ENCODE measurements at places on chromosomes 5 and 9. TPM values are rescaled to one million over a fixed set of nuclear protein-coding genes. Genes with fewer than 3 reads are reported as not detected.

DNA sequence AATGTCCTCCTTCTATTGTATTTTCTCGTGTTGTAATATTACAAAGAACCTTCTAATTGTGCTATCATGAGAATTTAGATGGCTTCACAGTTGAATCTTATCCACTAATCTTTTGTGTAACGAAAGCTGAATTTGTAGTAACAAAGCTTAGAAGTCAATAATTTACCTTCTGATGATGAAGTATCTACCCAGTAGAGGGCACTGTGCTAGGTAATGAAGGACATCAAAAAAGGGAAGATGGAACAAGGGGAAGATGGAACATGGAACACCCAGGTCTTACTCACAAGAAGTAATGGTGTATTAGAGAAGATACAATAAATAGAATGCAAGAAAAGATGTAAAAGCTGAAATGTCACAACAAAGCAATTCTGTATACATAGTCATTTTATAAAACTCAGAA is 131.0 kb upstream of the CCNG1 start:
- no peaks in the 10 kb centered on the region for H3K27me3 ChIP-seq
- H3K4me3 ChIP-seq: no peak overlapping the region
- no peaks in the 10 kb centered on the region for H3K36me3 ChIP-seq

GRCh38 chr9:4507306-4508130 is 17.2 kb downstream of the SLC1A1 start:
- peaks cover 3% of the 10 kb centered on the region for H3K36me3 ChIP-seq
- H3K27me3 ChIP-seq: no peaks in the 10 kb centered on the region
- DNase-seq: no peak

- H3K4me1 ChIP-seq: no peaks in the 10 kb centered on the region
- no peak for DNase-seq
- no peak overlapping the region for H3K4me3 ChIP-seq
- no peaks in the 10 kb centered on the region for H3K27me3 ChIP-seq
- H3K36me3 ChIP-seq: no peaks in the 10 kb centered on the region
Measured at GRCh38 chr5:168171901-168172759, 119.3 kb upstream of the WWC1 start.

- DNase-seq: no peak
- no peaks in the 10 kb centered on the region for H3K36me3 ChIP-seq
- no peaks in the 10 kb centered on the region for H3K27me3 ChIP-seq
- H3K4me3 ChIP-seq: no peak overlapping the region
- no peaks in the 10 kb centered on the region for H3K4me1 ChIP-seq
Measured at GRCh38 chr5:93154535-93154934, 426.5 kb downstream of the NR2F1-AS1 start.

GRCh38 chr5:37696190-37697021 is 143.4 kb downstream of the GDNF start:
- no peaks in the 10 kb centered on the region for H3K36me3 ChIP-seq
- no peak for DNase-seq
- H3K4me3 ChIP-seq: no peak overlapping the region
- no peaks in the 10 kb centered on the region for H3K27me3 ChIP-seq
- H3K4me1 ChIP-seq: no peaks in the 10 kb centered on the region
- H3K27ac ChIP-seq: no peak overlapping the region

- no peak overlapping the region for H3K27ac ChIP-seq
- no peaks in the 10 kb centered on the region for H3K36me3 ChIP-seq
- H3K27me3 ChIP-seq: no peaks in the 10 kb centered on the region
Measured at GRCh38 chr5:170138273-170138672, 32.6 kb downstream of the FOXI1 start.

- no peaks in the 10 kb centered on the region for H3K36me3 ChIP-seq
- peak; percentile 52 for DNase-seq
- H3K27me3 ChIP-seq: no peaks in the 10 kb centered on the region
- no peak overlapping the region for H3K4me3 ChIP-seq
- H3K27ac ChIP-seq: peak overlapping the region; percentile 53
Measured at GRCh38 chr9:136170006-136170901, 34.7 kb downstream of the LHX3 start.

Gene NIPBL
- polyA plus RNA-seq: 37.5 TPM

DNA sequence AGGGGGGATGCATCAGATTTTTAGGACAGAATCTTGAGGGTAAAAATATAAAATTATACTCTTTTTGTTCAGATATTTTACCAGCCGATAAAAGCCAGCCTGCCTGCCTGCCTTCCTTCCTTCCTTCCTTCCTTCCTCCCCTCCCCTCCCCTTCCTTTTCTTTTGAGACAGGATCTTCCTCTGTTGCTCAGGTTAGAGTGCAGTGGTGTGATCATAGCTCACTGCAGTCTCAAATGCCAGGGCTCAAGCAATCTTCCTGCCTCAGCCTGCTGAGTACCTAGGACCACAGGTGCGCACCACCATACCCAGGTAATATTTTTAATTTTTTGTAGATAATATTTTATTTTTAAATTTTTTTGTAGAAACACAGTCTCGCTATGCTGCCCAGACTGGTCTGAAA is 330.0 kb downstream of the CCDC171 start:
- H3K4me1 ChIP-seq: no peaks in the 10 kb centered on the region
- H3K36me3 ChIP-seq: no peaks in the 10 kb centered on the region
- H3K27me3 ChIP-seq: no peaks in the 10 kb centered on the region
- no peak for DNase-seq

- no peaks in the 10 kb centered on the region for H3K4me1 ChIP-seq
- DNase-seq: no peak
- no peak overlapping the region for H3K27ac ChIP-seq
- H3K36me3 ChIP-seq: no peaks in the 10 kb centered on the region
- H3K27me3 ChIP-seq: no peaks in the 10 kb centered on the region
Measured at GRCh38 chr5:180128671-180129261, 57.2 kb upstream of the RNF130 start.

DNA sequence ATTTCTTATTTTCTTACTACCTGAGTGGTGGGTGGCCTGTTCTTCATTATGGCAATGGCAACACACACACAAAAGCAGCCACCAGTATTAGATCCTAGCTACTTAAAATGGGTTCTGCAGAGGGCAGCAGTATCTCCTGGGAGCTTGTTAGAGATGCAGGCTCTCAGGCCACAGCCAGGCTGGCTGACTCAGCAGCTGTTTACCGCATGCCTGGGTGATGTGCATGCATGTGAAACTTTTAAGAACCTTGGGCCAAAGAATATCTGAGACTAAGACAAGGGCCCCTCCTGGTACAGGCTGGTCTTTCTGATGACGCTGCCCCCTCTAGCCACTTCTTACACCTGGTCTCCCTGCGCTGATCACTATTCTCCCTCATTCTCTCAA is 399.0 kb downstream of the MED10 start:
- no peaks in the 10 kb centered on the region for H3K36me3 ChIP-seq
- H3K27ac ChIP-seq: no peak overlapping the region
- H3K4me1 ChIP-seq: no peaks in the 10 kb centered on the region
- no peak for DNase-seq
- H3K4me3 ChIP-seq: no peak overlapping the region
- H3K27me3 ChIP-seq: no peaks in the 10 kb centered on the region

Gene CAMK4
- polyA plus RNA-seq: 0.89 TPM

DNA sequence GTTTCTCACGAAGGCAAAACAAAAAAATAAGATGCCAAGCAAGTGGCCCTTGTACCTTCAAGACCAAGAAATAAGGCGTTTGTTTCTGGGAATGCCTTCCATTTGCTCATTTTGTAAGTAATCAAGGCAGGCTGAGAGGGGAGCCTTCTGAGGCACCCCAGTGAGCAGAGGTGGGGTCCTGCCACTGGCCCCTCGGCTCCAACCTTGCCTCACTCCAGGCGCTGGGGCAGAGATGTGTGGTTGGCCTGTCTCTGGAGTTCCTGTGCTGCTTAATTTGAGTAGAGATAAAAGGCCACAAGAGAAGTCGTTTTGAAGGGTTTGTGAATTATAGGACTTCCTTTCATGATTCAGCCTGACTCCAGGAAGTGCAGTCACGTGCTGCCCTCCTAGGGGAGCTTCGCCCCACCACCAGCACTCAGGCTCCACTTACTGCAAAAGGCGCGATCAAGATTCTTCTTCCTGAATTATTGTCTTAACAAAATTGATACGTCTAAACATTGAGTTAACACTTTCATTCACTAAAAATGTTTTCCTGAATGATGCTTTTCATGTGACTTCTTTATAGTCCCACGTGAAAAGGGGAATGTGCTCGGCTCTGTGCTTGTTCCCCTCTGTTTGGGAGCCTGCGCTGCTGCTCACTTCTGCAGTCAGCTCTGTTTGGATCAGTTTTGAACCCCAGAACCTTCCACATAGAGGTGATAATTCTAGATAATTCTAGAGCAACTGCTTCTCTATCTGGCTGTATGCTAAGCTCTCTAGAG is 13.7 kb downstream of the SYK start:
- no peak overlapping the region for H3K4me3 ChIP-seq
- H3K4me1 ChIP-seq: no peaks in the 10 kb centered on the region
- DNase-seq: no peak
- no peak overlapping the region for H3K27ac ChIP-seq
- H3K27me3 ChIP-seq: no peaks in the 10 kb centered on the region

DNA sequence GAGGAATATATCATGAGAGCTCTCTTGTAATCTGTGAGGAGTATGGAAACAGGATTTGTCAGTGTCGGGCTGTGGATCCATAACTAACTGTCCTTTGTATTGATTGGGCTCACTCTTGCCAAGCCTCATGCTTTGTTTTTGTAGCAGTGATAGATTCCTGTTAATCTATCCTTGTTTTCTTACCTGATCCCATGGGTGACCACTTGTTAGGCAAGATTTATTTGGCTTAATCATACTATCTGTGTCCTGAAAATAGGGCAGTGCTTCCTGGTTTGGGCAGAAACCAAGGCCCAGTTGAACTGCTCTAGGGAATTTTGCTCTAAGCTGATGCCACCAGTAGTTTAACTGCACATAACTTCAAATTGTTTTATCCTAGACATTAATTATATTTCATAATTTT is 6.1 kb downstream of the NDFIP1 start:
- no peaks in the 10 kb centered on the region for H3K36me3 ChIP-seq
- H3K27me3 ChIP-seq: no peaks in the 10 kb centered on the region

- H3K27ac ChIP-seq: no peak overlapping the region
- DNase-seq: no peak
- no peaks in the 10 kb centered on the region for H3K27me3 ChIP-seq
- H3K4me1 ChIP-seq: no peaks in the 10 kb centered on the region
- no peaks in the 10 kb centered on the region for H3K36me3 ChIP-seq
Measured at GRCh38 chr9:113143432-113144227, 7.2 kb upstream of the SLC31A2 start.

DNA sequence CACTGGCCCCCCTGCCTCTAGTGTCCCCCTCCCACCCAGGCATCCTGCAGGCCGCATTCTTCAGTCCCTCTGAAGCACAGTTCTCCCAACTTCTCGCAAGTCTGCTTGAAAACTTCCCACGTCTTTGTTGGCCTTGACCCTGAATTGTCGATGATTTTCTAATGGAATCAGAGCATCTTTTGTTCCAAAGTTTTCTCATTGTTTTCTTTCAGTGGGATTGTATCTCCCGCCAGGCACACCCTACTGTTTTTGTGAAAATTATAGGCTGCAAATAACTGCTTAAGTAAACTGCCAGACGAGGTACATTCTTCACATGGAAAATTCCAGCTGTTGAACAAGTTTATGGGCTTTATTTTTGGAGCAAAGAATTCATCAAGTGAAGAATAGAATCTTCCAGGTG is 122.6 kb upstream of the SLC25A48 start:
- no peak for DNase-seq
- H3K36me3 ChIP-seq: no peaks in the 10 kb centered on the region
- H3K27me3 ChIP-seq: no peaks in the 10 kb centered on the region
- H3K4me1 ChIP-seq: peaks cover 2% of the 10 kb centered on the region
- H3K27ac ChIP-seq: no peak overlapping the region

Gene IL9
- polyA plus RNA-seq: not detected

DNA sequence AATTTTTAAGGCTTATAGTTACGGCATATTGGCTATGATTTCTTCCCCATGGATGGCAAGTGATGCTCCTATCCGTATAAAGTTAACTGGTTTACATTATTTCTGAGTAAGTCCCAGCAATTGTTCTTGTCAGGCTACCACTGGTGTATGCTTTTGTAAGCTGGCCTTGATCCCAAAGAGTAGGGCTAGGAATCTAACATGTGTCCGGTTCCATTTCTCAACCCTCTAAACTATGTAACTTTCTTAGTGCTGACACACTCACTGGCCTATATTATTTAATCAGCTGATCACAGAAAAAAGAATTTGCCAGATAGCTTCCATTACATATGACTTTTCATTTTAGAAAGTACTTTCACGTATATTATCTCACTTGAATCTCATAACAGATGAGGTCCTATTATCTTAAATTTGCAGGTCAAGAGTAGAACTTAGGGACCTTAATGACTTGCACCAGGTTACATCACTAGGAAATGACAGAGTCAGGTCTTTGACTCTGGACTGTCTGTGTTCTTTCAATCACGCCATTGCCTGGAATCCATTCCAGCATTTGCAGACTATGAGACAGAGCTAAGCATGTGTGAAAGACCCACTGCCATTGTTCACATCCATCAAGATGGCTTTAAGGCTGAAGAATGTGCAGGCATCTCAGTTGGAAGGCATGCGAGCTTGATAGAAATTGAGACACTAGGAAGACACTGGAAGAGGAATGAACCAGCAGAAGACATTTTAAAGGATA is 362.9 kb downstream of the ARRDC3 start:
- H3K36me3 ChIP-seq: no peaks in the 10 kb centered on the region
- no peaks in the 10 kb centered on the region for H3K27me3 ChIP-seq
- no peak overlapping the region for H3K27ac ChIP-seq
- peaks cover 5% of the 10 kb centered on the region for H3K4me1 ChIP-seq
- DNase-seq: no peak

DNA sequence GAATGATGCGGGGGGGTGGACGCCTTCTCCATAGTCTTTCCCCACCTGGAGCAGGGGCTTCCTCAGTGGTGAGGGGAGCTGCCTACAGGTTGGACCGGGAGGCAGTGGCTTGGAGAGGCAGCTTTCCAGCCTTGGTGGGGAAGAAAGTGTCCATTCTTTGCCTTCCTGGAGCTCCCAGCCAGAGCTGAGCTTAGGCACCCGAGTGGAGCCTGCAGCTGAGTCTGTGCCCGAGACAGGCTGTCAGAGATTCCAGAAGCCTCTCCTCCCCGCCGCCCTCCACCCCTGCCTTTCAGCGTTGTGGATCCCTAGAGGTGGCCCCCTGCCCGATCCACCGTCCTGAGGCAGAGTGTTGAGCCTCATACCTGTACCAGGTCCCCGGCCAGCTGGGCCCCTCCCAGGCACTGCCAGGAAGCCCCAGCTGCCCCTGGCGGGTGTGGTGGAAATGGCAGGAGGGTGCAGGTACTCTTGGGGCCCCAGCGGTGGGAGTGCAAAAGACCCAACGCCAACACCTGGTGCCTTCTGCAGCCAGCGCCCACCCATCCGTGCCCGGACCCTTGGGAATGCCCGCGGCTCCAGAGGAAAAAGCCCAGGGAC is 112.0 kb downstream of the RXRA start:
- no peak for DNase-seq
- peaks cover 7% of the 10 kb centered on the region for H3K36me3 ChIP-seq
- H3K4me3 ChIP-seq: no peak overlapping the region
- peaks cover 2% of the 10 kb centered on the region for H3K4me1 ChIP-seq

Gene TSLP
- 0.13 TPM for polyA plus RNA-seq

Gene CCIN
- 0.04 TPM for polyA plus RNA-seq

DNA sequence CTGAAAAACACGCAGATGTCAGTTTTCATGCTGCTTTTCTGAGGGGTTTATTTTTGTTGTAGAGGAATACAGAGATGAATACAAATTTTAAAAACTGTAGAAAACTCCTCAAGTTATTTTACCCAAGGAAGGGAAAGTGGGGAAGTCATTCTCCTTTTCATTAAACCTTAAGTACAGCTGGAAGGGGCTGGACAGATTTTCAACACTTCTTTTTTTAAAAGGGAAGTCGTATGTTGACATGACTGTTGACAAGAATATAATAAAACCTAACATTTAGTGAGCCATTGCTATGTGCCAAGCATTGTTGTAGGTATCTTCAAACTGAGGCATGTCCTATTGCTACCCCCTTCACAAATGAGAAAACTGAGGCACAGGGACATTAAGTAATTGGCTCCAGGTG is 235.7 kb upstream of the ELL2 start:
- H3K36me3 ChIP-seq: no peaks in the 10 kb centered on the region
- no peaks in the 10 kb centered on the region for H3K27me3 ChIP-seq
- no peak overlapping the region for H3K4me3 ChIP-seq

Gene ZFP2
- 0.22 TPM for polyA plus RNA-seq

Gene PAEP
- polyA plus RNA-seq: not detected

All from small intestine (tissue), 16 donors.